GM03348 (cell line): ENCODE measurements at places on chromosomes 1 and 21.

DNA sequence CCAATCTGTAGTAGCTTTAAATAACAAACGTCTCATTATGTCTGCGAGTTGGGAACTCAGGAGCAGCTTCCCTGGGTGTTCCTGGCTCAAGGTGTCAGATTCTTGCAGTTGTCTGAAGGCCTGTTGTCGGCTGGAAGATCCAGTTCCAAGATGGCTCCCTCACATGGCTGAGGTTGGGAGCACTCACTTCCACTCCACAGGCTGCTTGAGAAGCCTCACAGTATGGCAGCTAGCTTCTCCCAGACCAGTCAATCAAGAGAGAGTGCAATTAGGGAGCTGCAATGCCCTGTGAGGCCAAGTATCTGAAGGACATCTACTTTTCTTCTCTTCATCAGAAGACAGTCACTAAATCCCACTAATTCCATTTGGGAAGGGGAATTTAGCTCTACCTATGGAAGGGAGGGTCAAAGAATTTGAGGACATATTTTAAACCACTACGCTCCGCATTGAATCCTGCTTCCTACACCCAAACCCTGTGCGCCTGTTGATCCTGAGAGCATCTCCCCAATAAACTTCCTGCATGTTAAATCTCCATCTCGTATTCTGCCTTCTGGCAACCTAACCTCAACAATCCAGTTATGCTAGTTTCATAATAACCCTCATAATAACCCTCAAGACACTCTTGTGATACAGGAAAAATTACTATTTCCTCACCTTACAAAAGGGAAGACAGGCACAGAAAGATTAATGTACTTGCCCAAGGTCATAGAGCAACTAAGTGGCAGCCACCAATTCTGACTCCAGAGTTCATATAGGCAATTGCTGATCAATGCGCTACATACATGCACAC, 3.6 kb upstream of the VPS26C start:
- no peak for DNase-seq

DNA sequence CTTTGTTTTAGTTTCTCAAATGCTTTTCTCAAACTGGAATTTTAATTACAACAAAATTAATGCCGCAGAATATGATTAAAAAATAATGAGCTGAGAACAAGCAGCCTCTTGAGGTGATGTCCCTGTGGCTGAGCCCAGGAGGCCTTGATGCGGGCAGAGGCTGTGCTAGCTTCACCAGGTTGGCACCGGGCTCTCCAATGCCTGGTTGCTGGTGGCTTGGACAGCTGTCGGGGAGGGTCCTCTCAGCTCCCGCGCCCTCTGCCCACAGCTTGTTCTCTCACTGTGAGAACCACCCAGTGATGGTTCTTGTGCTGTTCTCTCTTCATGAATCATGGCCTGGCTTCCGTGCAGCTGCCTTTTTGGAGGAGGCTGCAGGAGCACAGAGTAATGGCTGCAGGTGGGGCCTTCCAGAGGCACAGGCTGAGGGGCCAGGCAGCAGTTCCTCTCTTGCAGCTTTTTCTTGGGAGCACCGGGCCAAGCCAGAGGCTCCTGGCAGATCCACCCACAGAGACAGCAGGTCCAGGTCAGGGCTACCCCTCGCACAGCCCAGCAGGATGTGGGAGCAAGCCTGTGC, 156.3 kb downstream of the PCBP3 start:
- no peak for DNase-seq

DNA sequence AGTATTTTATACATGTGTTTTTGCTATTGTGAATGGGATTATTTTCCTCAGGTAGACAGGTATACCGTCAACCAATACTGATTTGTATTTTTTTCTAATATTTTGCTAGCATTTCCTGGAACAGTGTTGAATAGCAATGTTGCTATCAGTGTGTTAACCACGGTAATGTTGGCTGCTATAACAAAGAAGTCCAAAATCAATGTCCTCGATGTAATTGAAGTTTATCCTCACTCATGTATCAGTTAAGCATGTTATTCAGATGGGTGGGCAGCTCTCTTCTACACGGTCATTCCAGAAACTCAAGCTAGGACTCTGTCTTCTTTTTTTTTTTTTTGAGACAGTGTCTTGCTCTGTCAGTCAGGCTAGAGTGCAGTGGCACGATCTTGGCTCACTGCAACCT, 24.3 kb downstream of the DOP1B start:
- no peak for DNase-seq

DNA sequence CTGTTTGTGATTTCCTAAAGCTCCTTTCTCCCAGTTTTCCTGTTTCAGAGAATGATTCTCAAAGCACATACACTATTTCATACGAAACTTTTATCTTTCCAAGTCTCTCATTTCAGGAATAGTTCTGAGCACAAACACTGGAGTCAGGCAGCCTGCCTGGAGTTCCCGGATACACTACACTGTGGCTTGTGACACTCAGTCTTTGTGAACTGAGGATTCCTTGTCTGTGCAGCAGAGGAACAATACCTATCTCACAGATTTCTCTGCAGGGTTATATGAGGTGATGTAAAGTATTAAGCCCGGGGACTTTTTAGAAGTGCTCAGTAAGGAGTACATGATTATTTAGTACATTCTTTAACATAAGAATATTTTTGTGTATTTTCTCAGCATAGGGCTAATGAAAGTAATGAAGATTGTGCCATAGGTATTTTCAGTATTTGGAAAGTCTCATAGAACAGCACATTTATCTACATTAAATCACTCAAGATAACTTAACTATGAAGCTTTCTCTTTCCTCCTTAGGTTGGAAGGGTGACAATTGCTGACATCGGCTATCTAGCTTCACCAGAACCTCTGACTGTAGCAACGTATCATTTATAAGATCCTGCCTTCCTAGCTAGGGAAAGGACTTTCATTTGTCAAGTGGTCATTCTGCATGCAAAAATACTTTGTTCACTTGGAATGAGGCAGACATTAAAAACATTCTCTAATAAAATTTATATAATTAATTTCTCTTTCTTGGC, 12.9 kb downstream of the GBP2 start:
- no peak for DNase-seq

GRCh38 chr21:34154878-34155277, 81.5 kb downstream of the MRPS6 start:
- no peak for DNase-seq

- peak; percentile 43 for DNase-seq
Measured at GRCh38 chr1:52056937-52057231, 789 bp downstream of the BTF3L4 start.

- no peak for DNase-seq
Measured at GRCh38 chr21:14405962-14406361, 23.0 kb upstream of the HSPA13 start.

DNA sequence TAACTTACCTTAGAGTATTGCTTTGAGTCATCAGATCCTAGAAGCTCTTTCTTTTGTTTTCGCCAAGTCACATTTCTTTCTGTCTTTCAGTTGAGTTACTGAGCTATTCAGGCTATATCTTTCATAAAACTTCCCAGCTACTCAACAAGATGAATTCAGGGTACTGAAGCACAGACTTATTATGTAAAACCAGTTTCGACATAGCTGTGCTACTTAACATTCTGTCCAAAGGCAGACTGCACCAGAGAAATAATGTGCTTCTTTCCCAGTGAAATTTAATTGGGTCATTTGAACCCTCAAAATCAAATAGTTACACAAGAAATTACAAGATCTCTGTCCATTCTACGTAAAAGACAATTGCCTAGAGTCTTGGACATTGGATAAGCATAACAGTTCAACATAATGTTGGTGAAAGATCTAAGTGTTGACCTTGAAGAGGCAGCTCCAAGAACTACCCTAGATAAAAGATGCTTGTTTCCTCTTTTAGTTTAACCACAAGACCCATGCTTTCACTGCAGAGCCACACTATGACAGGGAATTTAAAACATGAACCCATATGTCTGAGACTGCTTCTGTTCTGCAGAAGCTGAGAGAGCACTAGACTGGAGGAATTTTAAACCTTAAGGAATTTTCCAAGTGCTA, 163.2 kb downstream of the LRRC40 start:
- DNase-seq = peak; percentile 5

- DNase-seq = no peak
Measured at GRCh38 chr1:173451981-173452380, 25.2 kb upstream of the PRDX6 start.

DNA sequence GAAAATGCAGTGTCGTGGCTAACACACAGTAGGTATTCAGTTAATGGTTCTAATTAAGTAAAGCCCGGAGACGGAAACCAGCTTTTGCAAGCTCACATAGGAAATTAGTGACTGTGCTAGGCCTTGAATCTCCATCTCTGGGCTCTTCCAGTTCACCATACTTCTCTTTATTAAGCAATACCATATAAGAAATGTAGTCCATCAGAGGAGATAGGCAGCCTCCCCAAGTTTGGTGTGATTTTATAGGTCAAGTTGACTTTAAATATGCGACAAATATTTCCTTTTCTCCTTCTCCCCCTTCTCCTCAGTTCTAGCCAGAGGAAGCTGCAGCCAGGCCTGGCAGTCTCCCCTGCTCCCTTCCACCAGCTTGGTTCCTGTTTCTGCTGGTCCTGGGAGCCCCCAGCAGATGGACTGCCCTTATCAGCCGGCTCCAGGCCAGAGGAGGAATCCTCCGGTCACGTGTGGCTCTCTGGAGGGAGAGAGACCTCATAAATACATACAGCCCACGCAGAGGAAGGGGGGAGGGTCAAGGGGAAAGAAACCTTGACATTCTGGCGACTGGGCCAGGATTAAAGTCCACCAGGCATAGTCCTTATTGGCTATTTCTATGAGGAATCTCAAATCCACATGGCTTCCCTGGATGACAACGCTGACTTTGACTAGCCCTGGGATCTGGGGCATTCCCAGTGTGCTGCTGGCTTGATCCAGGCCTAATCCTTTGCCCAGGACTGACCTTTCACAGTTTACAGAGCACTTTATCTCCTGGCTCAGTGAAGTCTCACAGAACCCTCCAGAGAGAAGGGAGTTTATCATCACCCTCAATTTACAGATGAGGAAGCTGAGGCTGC, 115.1 kb upstream of the JUN start:
- no peak for DNase-seq

- DNase-seq = no peak
Measured at GRCh38 chr1:9628541-9629444, 22.7 kb upstream of the PIK3CD start.

GRCh38 chr1:55584526-55585401, 369.6 kb upstream of the USP24 start:
- peak; percentile 50 for DNase-seq

DNA sequence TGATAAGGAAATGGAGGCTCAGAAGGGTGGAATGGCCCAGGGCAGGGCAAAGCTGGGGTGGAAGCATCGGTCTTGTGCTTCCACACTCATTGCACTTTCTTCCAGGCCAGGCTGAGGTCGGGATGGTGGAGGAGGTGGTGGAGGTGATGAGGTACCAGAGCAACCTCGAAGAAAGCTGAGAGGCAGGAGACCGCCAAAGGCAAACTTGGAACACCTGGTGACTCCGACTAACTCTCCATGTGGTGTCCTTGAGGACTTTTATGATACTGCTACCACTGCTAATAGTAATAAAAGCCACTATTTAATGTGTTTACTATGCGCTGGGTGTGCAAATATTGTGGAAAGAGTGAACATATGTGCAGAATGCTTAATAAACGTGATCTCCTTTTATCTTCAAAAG, 16.9 kb upstream of the BTG2 start:
- DNase-seq = no peak

DNA sequence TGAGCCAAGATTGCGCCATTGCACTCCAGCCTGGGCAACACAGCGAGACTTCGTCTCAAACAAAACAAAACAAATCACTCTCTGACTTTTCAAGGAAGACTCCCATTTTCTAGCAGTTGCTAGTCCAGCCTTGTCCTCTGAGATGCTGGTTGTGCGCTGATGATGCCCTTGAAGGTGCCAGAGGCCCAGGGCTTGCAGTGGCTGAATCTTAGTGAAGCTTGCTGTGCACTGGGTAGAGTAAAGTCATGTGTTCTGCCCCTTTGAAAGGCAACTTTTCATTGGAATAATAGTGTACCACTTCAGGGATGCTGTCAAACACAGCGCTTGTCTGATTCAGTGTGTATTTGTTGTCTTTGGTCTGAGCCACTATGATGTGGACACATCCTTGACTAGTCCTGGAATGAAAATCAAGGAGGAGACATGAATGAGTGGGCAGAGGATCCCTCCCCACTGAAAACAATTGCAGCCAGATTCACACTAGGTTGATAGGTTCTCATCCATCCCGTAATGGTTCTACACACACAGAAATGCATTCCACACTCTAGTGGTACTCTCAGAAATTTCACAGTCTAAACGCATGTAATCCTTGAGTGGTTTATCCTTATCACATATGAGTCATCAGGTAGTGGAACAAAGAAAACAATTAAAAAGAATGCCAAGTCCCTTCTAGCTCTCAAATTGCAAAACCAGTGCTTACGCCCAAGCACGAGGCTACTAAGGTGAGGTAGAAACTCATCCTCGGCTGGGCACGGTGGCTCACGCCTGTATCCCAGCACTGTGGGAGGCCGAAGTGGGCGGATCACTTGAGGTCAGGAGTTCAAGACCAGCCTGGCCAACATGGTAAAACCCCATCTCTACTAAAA, 17.8 kb upstream of the TDRD10 start:
- no peak for DNase-seq

- DNase-seq = peak; percentile 87
Measured at GRCh38 chr1:202807926-202808757, at the start of gene KDM5B. Gene KDM5B, minus strand, starts transcription at chr1:202808421. Its CDS starts 116 bp downstream, at chr1:202808305.

- peak; percentile 52 for DNase-seq
Measured at GRCh38 chr1:244603498-244603897, 49.4 kb upstream of the DESI2 start.

DNA sequence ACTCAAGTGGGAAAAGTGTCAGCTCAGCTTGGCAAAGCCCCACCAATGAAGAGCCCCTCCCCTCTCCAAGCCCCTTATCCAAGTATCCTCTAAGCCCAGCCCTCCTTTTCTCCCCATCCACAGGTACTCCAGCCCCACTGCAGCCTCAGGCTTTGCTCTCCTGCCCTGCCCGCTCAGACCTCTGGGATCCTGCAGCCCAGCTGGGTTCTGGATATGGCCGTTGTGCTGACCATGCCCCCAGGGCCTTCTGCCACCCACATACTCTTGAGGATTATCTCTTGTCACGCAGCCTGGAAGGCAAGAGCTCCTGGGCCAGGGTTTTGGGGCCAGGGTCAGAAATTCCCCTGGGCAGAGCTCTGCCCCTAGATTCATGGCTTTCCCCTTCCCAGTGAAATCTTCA, 4.7 kb downstream of the SHISA4 start:
- no peak for DNase-seq

DNA sequence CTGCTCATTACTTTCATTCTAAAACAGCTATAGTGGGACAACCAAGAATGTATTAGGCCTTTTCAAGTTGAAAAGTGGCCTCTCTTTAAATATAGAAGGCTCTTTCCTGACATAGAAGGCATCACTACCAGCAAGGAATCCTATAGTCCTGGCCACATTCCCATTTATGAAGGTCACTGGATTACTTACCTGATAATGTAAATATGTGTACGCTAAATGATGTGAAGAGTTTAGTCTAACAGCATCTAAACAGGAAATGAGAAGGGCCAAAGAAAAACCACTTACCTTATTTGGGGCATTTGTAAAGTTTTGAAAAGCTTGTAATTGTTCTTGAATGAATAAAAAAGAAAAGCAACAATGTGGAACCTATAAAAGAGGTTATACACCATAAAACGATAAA, 24.7 kb downstream of the PRKACB start:
- DNase-seq = no peak
